NCI-H510A (cell line): ENCODE measurements at places on chromosomes 7 and 10.

DNA sequence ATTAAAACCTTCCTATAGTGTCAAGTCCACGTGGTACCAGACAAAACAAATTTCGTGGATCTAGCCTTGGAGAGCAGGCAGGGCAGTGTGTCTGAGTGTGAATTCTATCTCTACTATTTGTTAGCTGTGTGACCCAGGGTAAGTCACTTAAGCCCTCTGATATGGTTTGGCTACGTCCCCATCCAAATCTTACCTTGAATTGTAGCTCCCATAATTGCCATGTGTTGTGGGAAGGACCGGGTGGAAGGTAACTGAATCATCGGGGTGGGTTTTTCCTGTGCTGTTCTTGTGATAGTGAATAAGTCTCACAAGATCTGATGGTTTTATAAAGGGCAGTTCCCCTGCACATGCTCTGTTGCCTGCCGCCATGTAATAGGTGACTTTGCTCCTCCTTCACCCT is 2.8 kb upstream of the NPFFR1 start:
- DNase-seq: no peak

DNA sequence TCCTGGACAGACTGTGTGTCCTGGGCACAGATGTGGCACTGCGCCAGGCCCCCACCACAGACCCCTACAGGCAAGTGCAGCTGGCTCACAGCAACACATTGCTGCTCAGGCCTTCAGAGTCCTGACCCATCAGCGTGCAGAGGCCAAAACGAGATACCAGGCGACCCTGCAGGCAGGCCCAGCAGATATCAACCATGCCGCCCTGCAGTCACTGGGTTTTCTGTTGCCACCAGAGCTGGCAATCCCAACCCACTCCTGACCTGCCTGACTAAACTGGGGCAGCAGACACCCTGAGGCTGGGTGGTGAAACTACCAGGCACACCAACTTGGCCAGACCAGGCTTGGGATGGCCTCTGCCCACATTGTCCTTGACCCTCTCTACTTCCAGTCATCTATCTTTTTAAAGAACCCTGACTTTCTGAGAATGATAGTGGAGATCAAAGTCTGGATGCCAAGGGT is 20.3 kb downstream of the ZCCHC24 start:
- no peak for DNase-seq

DNA sequence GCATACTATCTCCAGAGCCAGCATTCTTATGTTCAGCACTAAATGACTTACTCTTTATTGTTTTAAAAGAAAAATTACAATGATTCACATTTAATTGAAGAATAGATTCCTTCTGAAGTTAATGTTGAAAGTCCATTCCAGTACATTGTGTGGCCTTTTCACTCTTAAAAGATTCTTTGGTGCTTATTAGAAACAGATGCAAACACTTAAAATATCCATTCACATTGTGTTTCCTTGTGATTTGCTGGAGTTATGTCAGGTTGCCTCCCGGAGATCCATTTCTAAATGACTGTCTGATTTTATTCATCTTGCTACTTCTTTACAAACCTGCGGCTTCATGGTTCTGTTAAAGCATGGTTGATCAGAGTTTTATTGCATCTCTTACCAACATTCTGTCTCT is 152.8 kb downstream of the FOXP2 start:
- no peak for DNase-seq

GRCh38 chr7:155356323-155357105 is 58.8 kb downstream of the INSIG1 start:
- no peak for DNase-seq

GRCh38 chr10:115774721-115775120 is 498.3 kb downstream of the GFRA1 start:
- DNase-seq: no peak

DNA sequence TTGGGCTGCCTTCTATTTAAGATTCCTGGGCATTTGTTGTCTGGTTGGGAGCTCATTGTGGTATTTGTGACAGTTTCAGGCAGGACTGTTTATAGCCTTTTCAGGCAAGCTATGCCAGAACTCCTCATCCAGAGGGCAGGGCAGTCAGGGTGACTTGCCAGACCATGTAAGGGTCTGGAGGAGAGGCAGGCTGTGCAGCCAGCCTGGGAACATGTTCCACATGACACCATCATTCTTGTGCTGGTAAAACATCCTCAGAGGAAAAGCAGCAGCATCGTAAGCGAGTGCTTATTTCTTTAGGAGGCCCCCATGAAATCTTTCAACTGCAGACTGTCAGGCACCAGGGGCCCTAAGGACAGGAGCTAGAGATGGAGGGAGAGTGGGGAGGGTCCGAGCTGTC is 44.0 kb upstream of the SORBS1 start:
- DNase-seq: no peak

DNA sequence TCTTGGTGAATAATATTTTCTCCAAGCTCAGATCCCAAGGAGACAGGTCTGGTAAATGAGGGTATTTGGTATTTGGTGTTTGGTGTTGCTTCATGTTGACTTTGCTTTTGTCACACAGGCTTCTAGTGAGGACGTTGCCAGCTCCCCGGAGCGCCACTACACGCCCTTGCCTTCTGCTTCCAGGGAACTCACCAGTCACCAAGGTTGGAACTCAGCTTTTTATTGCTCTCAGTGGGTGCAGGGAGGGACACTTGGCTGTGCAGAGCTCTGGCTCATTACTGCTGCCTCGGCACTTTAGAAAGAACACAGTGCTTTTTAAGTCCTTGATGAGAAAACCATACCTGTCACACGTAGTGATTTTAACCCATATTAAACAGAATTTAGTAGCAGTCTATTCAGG is 892.9 kb downstream of the LRMDA start:
- peak; percentile 25 for DNase-seq
